ENCODE measurements at places on chromosomes 4 and X.

GRCh38 chr4:150402871-150403272 is 179.1 kb upstream of the MAB21L2 start:
- peak; percentile 31 for DNase-seq

GRCh38 chrX:43836435-43837184 is 45.6 kb downstream of the MAOB start:
- DNase-seq = peak; percentile 33

DNA sequence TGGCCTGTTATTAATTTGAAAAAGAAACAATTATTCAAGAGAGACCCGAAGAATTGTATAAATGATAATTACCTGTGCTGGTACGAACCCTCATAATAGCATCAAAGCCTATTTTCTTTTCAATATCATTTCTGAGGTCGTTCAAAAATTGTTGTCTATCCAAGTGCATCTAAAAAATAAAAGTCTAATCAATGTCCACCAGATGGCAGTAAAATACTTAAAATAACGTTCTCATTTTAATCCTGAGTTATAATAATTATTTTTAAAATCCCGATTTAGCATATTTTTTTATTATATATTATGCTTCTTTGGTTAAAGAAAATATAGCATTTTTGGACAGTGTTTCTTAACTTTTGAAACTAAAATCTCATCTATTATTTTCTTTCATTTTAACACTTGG is 55.7 kb downstream of the METTL14 start:
- DNase-seq = peak; percentile 44

- no peak for DNase-seq
These were observed 935.4 kb upstream of the TENM3 start for GRCh38 chr4:181307824-181308223.

DNA sequence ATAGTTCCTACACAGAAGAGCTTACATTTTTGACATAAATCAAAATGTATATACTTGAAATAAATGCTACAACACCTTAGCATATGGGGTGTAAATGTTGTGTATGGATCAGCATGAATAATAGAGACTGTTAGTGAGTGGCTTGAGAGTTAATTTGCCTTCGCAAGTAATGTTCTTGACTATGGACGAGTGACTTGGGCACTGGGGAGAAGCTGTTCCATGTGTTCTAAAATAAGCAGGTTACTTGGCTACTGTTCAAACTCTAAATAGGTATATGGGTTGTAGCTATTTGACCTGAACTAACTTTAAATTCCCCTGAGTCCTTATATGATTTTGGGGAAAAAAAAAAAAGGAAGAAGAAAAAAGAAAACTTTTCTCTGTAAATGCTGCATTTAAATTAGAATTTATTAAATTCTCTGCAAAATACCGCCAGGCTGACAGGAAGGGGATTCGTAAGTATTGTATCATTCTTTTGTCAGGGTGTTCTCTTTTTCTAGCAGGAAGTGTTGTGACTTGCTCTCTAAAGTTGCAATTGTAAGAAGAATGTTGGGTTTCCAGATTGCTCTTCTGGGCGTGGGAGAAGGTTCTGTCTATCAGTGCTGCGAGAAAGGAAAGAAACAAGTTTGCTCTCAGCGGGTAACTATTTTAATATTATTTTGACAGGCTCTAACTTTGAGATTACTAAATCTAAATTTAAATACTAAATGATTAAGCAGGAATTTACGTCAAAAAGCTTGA is 32.2 kb downstream of the PLS3 start:
- DNase-seq = peak; percentile 38

GRCh38 chr4:170691168-170691567 is 601.4 kb upstream of the AADAT start:
- DNase-seq = no peak

DNA sequence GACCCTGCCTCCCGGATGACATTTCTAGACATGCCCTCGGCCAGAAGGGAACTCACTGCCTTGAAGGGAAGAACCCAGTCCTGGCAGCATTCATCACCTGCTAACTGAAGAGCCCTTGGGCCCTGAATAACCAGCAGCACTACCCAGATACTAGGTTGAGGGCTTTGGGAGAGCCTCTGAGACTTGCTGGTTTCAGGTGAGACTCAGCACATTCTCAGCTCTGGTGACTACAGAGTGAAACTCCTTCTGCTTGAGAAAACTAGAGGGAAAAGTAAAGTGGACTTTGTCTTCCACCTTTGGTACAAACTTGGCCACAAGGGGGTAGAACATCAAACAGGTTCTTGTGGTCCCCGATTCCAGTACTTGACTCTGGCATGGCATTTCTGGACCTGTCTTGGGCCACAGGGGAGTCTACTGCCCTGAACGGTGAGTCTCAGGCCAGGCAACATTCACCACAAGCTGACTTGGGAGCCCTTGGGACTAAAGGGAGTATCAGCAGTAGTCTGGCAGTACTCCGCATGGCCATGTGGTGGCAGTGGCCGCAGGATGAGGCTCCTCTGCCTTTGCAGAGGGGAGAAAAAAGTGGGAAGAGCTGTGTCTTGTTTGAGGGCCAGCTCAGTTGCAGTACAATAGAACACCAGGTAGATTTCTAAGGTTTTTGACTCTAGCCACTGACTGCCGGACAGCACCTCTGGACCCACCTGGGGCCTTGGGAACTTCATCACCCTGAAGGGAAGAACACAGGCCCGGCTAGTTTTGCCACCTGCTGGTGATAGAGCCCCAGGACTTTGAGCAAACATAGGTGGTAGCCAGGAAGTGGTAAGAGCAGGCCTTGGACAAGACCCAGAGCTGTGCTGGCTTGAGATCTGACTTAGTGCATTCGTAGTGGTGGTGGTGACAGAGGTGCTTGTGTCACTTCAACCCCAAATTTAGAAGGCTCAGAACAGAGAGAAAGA is 414.8 kb downstream of the OPHN1 start:
- no peak for DNase-seq

Data from pons (tissue), 1 donor.